ENCODE measurements at places on chromosomes 5 and 9.

- no peak for DNase-seq
Measured at GRCh38 chr5:31235381-31235780, 41.9 kb downstream of the CDH6 start.

DNA sequence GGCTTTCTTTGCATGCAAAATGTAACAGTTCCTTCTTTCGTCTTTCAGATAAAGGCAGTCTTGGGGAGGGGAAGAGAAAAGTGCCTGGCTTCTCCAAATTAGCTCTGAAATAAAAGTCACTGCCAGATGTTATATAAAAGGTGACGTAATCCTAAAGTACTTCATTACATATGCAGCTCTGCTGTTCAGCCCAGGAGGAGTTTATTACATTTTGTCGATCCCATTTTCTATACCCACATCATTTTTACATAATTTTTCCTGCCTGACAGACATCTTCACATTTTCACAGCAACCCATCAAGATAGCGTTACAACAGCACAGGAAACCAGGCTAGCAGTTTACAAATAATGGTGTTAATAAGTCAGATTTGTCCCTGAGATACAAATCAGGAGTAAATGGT lies 86.7 kb upstream of the SLC30A5 start:
- DNase-seq: no peak

- no peak for DNase-seq
Measured at GRCh38 chr9:89149726-89150125, 28.9 kb downstream of the SHC3 start.

DNA sequence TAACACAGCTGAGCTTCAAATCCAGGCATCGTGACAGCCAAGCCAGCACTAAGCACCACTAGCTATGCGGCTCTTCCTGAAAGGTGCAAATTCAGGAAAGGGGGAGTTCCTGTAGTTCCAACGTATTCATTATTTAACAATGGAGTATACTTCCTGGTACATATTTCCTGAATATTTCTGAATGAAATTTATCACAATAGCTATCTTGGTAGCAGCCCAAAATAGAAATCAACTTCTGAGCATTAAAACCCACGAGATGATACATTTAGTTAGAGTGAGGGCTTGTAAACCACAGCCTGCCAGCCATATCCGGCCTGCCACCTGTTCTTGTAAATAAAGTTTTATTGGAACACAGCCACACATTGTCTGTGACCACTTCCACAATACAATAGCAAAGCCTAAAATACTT lies 109.7 kb upstream of the RETREG1 start:
- DNase-seq: no peak

- DNase-seq: no peak
Measured at GRCh38 chr9:68896486-68896885, 117.4 kb downstream of the PRKACG start.

- no peak for DNase-seq
Measured at GRCh38 chr9:86072394-86072877, 26.9 kb downstream of the GOLM1 start.

GRCh38 chr9:96494215-96494800 lies 44.3 kb downstream of the HABP4 start:
- no peak for DNase-seq

GRCh38 chr5:143680672-143681259 lies 131.2 kb upstream of the HMHB1 start:
- DNase-seq: no peak

DNA sequence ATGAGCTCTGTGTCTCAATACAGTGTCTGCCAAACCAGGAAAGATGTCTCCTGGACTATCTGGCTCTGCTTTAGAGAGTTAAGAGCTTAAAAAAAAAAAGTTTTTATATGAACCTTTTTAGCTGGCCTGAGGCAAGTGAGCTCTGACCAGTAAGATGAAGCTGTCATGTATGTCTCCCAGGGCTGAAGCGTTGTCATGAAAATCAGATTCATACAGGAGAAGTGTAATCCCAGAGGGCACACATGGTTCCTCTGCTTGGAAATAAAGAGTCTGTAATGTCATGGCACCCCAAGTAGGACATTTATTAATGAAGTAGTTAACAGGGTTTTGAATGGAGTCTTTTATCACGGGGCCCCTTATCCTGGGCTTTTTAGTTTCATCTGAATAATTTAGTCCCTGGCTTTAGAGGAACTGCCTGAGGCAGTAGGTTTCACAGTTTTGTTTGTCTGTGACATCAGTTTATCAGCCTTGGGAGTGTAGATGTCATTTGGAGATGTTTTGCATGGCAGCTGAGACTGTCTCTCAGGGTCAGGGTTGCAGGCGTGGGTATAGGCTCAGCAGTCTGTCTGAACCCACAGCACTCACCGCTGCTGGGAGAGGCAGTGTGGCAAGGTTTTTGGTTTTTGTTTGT lies 223.3 kb downstream of the DIRAS2 start:
- DNase-seq: no peak

GRCh38 chr5:172632346-172633092 lies 8.5 kb upstream of the NEURL1B start:
- DNase-seq: no peak

DNA sequence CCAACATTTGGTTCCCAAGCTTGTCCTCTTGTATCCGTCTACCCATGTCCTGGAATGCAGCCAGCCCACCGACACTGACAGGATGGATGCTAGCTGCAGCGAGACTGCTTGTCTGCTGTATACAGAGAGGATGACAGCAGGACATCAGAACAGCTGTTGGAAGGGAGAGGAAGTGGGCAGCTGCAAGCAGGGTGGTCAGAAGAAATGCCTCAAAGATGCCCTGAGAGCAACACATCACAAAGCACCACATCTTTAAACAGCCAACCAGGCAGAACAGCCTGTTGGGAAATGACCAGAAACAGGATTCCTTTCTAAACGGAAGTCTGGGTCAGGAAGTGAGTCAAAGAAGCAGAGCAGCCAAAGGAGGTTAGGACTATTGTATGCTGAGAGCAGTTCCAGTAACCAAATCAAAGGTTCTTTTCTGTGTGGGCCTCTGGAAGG lies 219.1 kb downstream of the NDUFS4 start:
- no peak for DNase-seq

- no peak for DNase-seq
Measured at GRCh38 chr9:95083086-95083768, 234.3 kb downstream of the FANCC start.

- DNase-seq: no peak
Measured at GRCh38 chr5:135319928-135320606, 79.0 kb downstream of the MACROH2A1 start.

DNA sequence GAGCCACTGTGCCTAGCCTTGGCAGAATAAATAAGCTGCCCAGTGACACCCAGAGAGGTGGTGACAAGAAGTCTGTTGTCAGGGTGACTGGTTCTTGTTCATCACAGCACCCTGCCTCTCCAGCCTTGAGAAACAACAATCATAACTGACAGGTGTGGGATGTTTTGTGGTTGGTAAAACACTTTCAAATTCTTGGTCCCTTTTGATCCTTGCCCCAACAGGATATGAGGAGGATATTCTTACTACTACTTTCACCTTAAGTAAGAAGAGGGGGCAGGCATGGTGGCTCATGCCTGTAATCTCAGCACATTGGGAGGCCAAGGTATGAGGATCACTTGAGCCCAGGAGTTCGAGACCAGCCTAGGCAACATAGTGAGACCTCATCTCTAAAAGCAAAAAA lies 14.2 kb upstream of the FRRS1L start:
- DNase-seq: no peak

DNA sequence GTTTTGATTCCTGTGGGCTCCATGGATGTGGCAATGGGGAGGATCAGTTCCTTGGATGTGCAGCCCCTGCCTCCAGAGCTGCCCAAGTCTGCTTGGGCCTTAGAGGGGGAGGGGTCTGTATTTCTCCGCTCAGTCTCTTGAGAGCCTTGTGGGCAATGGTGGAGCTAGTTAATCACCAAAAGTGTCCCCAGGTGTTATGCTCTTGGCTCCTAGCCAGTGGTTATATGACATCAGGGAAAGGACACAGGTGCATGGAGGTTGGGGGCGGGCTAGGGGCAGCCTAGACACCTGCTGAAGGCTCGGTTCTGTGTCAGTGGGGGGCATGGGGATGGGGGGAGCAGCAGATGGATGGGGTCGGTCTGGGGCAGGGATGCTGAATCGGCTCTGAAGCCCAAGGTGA lies 12.4 kb upstream of the ARAP3 start:
- no peak for DNase-seq

GRCh38 chr9:116812231-116813030 lies 125.3 kb downstream of the TRIM32 start:
- DNase-seq: no peak

- no peak for DNase-seq
Measured at GRCh38 chr5:126805063-126805462, 28.1 kb downstream of the LMNB1 start.

- no peak for DNase-seq
Measured at GRCh38 chr5:108409786-108410185, 27.9 kb upstream of the FBXL17 start.

GRCh38 chr9:38355115-38355514 lies 37.4 kb upstream of the ALDH1B1 start:
- no peak for DNase-seq

DNA sequence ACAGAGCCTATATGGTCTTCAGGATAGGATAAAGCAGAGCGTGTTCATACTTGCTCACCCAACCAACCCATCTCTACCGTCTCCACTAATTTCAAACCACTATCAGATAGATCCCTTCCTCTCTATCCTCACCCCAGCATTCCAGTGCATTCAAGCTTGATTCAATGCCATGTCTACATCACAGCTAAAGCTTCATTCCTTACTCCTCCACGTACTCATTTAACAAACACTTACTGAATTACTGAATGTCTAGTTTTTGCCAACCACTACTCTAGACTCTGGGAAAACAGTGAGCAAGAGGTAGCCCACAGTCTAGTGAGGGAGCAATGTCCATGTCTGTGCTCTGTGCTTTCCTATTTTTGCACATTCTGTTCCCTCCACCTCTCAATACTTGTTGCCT lies 163.5 kb upstream of the MSX2 start:
- DNase-seq: no peak

- DNase-seq: no peak
Measured at GRCh38 chr9:69171049-69171448, 3.0 kb upstream of the TJP2 start.

DNA sequence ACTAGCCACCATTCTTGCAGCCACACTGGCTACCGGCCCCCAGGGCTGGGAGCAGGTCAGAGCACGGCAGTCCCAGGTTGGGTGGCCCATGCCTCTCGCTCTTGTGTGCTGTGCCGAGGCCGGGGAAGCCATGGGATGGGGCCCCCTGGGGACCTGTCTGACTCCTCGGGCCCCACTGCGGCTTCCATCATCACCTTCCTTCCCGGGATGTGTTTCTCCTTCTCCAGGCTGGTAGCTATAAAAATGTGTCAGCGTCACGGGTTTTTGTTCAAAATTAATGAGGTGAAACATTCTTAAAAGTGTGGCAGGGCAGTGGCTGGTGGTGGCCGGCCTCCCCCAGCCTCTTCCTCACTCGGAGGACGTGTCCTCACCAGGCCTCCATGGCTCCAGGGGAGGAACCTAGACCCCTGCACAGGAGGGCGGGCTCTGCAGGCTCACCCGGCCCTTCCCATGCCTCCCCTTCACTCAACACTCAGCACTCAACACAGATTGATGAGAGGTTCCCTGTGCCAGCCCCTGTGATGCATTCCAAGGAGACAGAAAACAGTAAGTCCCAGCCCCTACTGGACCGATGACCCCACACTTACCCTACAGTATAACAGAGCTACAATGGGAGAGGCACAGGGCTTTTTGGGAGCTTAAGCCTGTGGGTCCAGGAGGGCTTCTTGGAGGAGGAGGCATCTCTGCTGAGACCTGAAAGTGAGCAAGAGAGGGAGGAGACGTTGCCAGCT lies 43.2 kb downstream of the PTGES start:
- DNase-seq: no peak

DNA sequence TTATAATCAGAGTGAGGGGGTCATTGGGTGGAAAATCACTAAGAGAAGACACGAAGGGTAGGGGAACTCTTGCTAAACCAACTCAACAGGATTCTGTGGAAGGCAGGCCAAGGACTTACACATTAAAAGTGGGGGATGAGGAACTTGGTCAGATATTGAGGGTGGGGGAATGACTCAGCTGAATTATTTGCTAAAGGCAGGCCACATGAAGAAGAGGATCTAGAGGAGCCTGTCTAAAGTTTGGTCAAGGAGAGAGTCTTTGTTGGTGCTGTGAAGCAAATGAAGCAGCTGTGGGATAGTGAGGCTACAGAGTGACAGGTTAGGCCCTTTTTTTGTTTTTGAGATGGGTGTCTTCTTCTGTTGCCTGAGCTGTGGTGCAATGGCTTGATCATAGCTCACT lies 63.9 kb upstream of the SPRY4 start:
- DNase-seq: no peak

- no peak for DNase-seq
Measured at GRCh38 chr9:27535701-27536118, 6.1 kb upstream of the MOB3B start.

DNA sequence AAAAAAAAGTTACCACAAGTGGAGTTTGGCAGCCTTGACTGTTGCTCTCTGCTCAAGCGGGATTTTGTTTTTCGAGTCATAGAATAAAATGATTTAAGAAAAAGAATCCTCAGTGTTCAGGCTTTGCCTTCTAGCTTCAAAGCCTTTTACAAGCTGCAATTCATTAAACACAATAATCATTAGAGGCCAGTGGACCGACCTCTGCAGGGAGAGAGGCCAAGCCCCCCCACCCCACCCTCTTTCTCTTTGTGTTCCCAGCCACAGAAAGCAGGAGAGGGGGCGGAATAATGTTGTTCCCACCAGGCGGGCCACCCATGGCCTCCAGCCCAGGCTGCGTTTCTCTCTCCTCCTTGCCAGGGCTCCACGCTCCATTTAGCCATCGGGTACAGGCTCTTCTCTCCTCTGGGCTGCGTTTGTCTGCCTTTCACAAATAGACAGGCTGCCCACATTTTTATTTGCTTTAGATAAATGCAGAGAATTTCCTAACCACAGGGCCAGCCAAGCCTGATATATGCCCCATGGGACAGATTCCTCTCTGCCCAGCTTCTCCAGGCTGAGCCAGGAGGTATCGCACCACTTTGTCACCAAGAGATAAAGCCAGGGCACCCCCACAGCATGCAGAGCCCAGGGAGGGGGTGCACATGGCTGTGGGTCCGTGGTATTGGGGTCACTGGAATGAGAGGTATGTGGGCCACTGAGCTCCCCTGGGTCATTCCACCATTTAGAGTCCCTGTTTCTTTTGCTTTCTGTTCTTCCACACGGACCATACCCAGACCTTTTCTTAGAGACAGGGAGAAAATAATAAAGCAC lies 318.8 kb downstream of the PIK3R1 start:
- no peak for DNase-seq

DNA sequence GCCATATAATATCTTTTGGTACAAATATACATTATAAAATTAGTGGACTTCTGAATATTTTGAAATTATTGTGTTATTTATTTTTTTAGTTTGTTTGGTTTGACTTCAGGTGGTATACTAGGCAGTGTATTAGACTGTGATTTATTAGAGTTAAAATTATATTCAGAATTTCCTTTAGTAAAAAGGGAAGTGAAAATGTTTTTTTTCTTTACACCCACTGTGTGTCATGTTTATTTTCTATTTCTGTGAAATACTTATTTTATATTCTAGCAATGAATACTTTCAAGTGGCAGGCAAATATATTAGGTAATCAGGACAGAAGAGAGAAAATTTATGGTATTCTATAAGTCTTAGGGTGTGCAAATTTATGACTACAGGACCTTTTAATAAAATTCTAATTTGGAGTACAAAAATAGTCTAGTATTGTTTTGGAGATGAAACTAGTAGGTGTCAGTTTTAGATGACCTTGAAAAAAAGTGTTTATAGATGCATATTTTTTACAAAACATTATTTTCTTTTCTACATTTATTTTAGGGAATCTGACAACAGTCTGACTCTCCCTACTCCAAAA lies 8.8 kb downstream of the CSNK1G3 start:
- DNase-seq: no peak

Measured in SHP77 treated with DMSO at 0.1 percent for 48 hours (cell line).